ENCODE measurements at places on chromosomes 1 and 21. TPM values are rescaled to one million over a fixed set of nuclear protein-coding genes. Genes with fewer than 3 reads are reported as not detected.

USH2A gene
- total RNA-seq = not detected

ADAMTSL4 gene
- total RNA-seq = 1.6 TPM

TFB2M gene
- 7.4 TPM for total RNA-seq

EDEM3 gene
- total RNA-seq = 39.3 TPM

NKAIN1 gene
- not detected for total RNA-seq

AUNIP gene
- total RNA-seq = 5.4 TPM

CELSR2 gene
- total RNA-seq = 2.2 TPM

FMO4 gene
- total RNA-seq = 1.2 TPM

FCRL5 gene
- total RNA-seq = not detected

CELA2A gene
- total RNA-seq = not detected

C1orf21 gene
- total RNA-seq = 8.8 TPM

Measured in activated CD4-positive, alpha-beta memory T cell treated with anti-CD3 and anti-CD28 coated beads, Interleukin-2, amount 10 ng/mL, durations not matched to agents 7 days and 5 days (primary cell).